Progenitor cell of endocrine pancreas (in vitro differentiated cells): ENCODE measurements at places on chromosomes 11 and 22. TPM values are rescaled to one million over a fixed set of nuclear protein-coding genes. Genes with fewer than 3 reads are reported as not detected.

DNA sequence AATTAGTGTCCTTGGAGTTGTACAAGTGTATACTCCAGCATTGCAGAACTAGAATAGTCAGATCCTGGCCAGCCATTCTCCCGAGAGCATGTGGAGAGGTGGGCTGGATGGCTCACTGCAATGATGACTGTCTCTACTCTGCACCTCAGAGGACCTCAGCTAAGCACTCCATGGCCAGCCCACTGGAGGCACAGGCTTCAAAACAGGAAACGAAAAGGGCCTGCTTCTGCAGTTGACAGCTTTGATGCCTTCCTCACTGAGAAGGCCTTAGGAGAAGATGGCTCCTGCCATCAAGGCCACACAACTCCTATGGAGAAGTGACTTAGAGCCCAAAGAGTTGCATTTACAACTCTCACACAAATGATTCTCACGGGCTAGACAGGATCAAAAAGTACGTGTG, 9.1 kb downstream of the POLD4 start:
- no peak for DNase-seq

GRCh38 chr11:44966694-44967093, 16.0 kb upstream of the TP53I11 start:
- DNase-seq, result no peak

DNA sequence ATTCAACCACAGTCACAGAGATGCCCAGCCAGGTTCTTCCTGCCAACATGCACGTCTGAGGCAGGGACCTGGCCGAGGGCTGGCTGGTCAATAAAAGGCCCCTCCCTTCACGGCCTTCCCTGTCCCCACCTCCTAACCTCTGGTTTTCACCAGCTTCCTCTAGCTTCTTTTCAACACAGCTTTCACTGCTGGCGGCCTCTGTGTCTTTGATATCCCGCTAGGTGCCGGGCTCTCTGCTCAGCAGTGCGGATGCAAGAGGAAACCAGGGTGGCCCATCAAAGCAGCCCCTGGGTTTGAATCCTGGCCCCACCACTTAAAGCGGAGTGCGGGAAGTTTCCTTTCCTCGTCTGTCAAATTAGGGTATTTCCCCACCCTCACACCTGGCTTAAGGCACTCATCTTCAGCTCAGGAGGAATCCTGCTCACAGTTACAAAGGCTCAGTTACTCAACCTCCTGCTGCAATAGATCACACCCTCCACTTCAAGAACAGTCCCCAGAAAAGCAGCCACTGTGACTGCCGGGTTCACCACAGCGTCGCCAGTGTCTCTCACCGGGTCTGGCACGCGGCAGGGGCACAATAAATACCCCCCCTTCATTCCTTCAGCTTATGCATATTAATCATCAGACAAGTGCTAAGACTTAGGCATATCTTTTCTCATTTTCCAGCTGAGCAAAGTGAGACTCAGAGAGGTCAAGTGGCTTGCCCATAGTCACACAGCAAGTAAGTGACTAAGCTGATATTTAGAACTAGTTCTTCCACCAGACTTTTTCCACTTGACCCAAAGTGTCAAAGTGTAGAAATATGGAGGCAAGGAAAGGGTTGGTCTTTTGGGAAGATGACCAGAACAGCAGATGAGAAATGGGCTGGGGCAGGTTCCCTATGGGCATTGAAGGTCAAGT, 45.7 kb downstream of the TXN2 start:
- DNase-seq, result no peak

- DNase-seq, result no peak
These were observed 6.2 kb downstream of the LARGE2 start for GRCh38 chr11:45928535-45929215.

The KCNQ1 gene
- 3.1 and 3.3 TPM in 2 replicates for total RNA-seq

The PGR gene
- total RNA-seq, result not detected in 2 replicates

The DENND5A gene
- 74.6 and 75.3 TPM in 2 replicates for total RNA-seq

The KMT5B gene
- 67.5 and 68.7 TPM in 2 replicates for total RNA-seq
